Activated T-helper 1 cell treated with anti-CD3 and anti-CD28 coated beads, Interleukin-12 subunit alpha, Interleukin-12 subunit beta, Interleukin-2, Interleukin-4 antibody, amounts not matched to agents 30 ng/mL and 10 ng/mL and 1 ng/mL, durations not matched to agents 14 hours and 24 hours and 36 hours (primary cell): ENCODE measurements at places on chromosomes 5 and 9. TPM values are rescaled to one million over a fixed set of nuclear protein-coding genes. Genes with fewer than 3 reads are reported as not detected.

- peak; percentile 3 for DNase-seq
Observed at GRCh38 chr5:96146675-96147074, 185.0 kb upstream of the ELL2 start.

GRCh38 chr5:43523662-43524072 is 8.7 kb upstream of the C5orf34 start:
- DNase-seq = no peak

DNA sequence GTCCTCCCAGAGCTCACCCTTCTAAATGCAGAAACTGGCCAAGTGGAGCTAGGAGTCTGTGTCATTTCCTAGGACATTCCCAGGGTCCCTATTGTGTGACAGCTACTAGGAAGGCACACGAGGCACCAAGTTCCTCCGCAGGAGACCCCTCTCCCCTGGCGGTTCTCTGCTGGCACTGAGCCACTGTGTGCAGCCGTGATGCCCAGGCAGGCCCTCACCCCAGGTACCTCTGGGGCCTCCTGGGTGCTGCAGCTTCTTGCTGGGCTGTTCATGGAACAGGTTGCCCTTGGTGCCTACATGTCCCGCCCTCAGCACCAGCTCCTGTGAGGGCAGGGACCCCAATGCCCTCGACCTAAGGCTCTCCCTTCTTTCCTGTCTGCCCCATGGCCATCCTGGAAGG is 23.1 kb downstream of the MED10 start:
- DNase-seq = no peak

DNA sequence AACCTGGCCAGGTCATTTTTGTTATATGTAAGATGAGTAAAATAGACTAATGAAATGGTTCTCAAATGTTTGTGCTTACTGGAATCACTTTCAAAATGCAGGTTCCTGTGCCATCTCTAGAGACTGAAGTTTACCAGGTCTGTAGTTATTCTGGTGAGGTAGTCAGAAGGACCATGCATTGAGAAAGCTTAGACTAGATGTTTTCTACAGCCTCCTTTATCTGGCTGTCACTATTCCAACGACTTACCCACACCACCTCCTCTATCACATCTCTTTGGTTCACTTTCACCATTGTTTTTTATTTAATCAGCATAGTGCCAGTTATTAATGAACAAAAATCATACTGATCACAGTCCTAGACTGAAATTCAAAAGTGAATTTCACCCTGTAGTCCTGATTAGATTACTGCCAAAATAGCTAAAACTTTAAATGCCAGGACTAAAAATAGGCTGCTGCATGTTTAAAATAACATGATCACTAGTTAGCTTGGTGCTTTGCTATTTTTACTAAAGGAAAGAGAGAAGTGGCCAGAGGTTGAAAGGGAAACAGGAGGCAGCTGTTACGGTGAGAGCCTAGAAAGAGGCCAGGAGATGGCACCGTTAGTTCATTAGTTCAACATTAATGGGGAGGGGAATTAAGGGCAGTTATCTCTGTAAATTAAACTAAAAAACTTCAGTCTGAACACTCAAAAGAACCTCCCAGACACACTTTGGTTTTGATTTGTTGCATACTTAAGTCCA is 13.9 kb upstream of the FNIP1 start:
- DNase-seq = no peak

The ATOX1 gene
- 72.5 and 83.7 TPM in 2 replicates for total RNA-seq

The TBCA gene
- 179 and 212 TPM in 2 replicates for total RNA-seq

The C5orf58 gene
- not detected in 2 replicates for total RNA-seq
